Urothelium cell line (cell line): ENCODE measurements at places on chromosomes 5 and 9.

GRCh38 chr9:103089357-103089756 is 94.2 kb downstream of the CYLC2 start:
- no peak for DNase-seq

DNA sequence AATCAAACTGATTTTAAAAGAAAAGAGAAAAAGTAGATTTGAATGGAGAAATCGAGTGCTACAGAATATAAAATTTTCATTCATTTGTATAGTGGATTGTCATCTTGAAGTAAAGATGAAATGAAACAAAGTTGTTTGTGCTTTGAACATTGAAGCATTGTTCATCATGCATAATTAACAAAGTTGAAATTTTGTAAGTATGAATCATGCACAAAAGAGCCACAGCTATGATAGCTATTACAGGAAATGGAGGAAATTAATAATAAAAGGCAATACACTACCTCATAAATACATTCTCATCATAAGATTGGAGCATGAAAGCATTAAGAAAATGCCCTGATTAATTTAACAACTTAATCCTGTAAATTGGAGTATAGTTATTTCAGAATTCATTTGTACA is 153.4 kb upstream of the TLX3 start:
- peak; percentile 3 for DNase-seq

- DNase-seq: no peak
Measured at GRCh38 chr9:69331444-69331843, 6.4 kb downstream of the ENTREP1 start.

GRCh38 chr9:1916655-1917054 is 98.5 kb upstream of the SMARCA2 start:
- no peak for DNase-seq

DNA sequence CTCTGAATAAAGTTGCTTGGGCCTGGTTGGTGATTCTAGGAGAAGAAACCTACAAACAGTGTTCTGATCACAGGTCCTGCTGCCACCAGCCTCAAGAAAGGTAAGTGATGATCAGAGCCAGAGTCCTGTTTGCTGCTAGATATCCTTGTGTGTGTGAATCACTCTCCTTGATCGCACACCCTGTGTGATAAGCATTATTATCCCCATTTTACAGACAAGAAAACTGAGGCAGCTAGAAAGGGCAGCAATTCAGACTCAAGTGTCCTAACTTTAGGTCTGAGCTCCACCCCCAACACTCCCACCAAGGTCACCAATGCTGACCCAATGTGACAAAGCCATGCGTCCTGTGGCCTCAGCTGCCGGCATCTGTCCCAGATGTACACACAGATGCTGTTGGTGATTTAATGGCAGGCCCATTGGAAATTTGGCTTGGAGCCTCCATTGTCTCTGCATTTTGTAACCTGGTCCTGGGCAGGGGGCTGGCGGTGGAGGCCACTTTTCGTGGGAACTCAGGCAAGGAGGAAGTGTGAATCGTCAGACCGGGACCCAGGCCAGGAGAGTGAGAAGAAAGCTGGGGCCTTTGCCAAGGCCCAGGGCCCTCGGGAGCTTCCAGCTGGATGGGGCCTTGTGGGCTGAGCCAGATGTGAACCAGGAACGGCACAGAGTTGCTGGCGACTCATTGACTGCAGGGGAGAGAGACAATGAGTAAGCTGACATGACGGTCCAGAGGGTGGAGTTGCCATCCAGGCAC is 29.8 kb upstream of the GGTA1 start:
- DNase-seq: peak; percentile 63

DNA sequence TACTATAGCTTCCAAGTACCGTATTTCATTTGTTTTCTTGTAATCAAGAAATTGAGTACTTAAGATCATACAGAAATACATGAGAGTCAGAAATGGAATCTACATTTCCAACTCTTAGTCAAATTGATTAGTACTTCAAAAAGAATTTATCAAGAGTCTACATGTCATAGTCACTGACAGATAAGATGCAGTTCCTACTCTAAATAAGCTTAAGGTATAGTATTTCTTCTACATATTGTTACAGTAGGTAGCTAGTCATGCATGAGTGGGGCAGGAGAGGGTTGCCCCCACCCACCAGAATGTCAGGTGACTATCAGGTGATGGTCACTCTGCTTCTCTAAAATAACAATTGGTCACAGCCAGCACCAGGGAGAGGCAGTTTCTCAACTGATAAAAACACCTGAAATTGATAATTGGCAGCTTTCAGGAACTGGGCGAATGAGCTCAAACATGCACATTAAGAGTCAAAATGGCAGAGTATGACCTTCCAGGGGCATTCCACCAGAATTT is 2.9 kb downstream of the BAAT start:
- DNase-seq: no peak

DNA sequence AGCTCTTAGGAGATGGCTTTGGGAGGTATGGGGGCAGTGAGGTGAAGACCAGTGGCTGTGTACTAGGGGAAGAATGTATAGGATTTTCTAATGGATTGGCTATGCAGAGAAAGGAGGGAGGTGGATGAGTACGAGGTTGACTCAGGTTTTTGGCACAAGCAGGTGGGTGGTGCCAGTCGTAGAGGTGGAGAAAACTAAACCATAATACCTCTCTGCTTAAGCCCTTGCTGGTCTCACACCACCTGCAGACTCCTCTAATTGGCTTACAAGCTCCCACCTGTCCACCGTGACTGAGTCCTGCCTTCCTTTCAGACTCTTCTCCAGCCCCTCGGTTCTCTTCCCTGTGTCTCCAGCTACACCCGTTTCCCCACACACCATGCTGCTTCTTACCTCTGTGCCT is 521.7 kb upstream of the CLINT1 start:
- no peak for DNase-seq

DNA sequence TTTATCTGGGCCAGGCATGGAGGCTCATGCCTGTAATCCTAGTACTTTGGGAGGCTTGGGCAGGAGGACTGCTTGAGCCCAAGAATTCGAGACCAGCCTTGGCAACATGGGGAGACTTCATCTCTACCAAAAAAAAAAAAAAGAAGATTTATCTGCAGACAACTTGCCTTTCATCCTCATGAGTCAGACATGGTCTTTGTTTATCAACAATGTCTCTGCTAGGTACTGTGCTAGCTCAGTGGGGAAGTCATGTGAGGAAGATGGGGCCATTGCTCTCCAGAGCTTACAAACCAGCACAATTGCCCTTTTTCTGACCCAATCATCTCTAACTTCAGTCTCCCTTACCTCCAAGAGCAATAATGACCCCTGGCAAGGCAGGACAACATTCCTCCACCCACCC is 1.6 kb downstream of the URM1 start:
- no peak for DNase-seq

- DNase-seq: no peak
Measured at GRCh38 chr5:142364251-142365145, 39.7 kb upstream of the SPRY4 start.

GRCh38 chr5:136164226-136164625 is 28.7 kb downstream of the SMIM32 start:
- DNase-seq: no peak

DNA sequence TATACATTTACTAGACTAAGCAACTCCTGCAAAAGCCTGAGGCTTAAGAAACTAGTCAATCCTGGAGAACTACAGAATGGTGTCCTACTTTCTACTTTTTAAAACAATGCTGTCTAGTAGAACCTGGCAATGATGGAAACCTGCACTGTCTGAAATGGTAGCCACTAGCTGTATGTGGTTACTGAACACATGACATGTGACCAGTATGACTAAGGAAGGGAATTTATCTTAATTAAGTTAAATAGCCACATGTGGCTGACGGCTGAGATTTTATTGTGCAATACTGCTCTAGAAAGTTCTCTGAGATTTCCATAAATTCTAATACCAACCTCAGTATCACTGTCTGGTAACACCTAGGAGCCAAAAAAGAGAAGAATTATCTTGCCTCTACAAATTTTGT is 44.9 kb upstream of the RAPGEF6 start:
- no peak for DNase-seq

- no peak for DNase-seq
Measured at GRCh38 chr9:82645600-82645999, 417.3 kb downstream of the RASEF start.

- DNase-seq: peak; percentile 38
Measured at GRCh38 chr9:116174347-116174746, 20.8 kb downstream of the PAPPA start.

- DNase-seq: no peak
Measured at GRCh38 chr5:158746979-158747378, 352.7 kb downstream of the EBF1 start.

DNA sequence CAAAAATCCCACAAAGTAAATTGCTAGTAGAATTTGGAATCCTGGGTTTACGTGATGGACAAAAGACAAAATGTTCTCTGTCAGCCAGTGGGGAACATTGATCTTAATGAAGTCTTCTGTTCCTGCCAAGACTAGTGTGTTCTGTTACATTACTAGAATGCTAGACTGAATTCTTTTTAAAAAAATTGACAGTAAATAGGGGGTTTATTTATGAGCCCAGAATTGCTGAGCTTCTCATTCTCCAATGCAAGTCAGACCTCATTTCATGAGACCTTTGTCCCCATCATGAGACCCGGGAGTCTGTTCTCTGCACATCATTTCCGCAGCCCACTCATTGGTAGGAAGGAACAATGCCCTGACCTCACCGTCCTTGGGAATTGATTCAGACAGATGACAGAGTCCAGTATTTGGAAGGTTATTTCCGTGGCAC is 173.8 kb upstream of the OTULINL start:
- no peak for DNase-seq

- DNase-seq: no peak
Measured at GRCh38 chr9:135309763-135310125, 169.8 kb upstream of the PPP1R26 start.

GRCh38 chr5:150578781-150579461 is 61.5 kb upstream of the SYNPO start:
- DNase-seq: no peak

- DNase-seq: no peak
Measured at GRCh38 chr5:33371660-33372059, 69.1 kb upstream of the TARS1 start.

DNA sequence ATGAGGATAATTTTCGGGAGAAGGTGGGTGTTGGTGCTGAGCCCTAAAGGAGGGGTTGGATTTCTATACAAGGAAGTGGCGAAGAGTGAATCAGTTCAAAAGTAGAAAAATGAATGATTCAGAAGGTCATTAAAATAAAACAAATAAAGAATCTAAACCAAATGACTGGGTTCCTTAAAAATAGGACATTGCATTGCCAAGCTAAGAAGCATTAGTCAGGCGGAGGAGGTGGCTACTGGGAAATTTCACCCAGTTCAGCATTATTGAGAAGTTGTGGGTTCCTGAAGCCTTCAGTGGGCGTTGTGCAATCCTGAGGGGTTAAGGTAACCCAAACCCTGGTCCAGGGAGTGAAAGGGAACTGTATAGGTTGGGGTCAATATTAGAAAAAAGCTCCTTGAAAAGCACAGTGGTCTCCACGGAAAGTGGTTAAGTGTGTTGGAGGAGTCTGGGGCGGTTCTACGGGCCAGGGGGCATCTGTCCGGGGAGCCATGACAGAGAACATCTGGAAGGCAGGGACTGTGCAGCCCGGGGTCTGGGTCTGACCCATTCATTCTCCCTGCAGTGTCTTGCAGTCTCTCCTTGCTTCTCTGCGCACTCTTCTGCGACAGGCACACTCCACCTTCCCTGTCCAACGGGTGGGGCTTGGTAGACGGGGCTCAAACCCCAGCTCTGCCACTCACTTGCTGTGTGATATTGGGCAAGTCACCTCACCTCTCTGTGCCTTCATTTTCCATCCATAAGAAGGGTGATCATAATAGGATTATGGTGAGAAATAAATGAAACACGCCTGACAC is 27.6 kb upstream of the DUSP1 start:
- peak; percentile 55 for DNase-seq

DNA sequence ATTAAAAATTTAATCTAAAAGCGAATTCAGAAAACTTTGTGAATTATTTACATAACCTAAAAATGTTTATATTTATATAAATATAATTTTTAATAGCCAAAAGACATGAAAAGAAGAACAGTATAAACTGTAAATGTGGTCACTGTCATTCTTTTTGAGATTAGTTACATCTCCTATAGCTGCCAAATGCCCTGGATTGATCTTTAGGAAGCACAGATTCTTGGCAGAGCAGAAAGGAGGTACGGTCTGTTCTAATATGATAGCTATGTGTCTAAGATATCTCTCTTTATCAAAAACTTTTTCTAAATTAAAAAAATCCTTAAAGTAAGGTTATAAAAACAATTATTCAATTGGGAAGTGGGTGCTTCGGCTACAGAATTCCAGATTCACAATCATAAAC is 151.0 kb downstream of the LPAR1 start:
- DNase-seq: no peak

DNA sequence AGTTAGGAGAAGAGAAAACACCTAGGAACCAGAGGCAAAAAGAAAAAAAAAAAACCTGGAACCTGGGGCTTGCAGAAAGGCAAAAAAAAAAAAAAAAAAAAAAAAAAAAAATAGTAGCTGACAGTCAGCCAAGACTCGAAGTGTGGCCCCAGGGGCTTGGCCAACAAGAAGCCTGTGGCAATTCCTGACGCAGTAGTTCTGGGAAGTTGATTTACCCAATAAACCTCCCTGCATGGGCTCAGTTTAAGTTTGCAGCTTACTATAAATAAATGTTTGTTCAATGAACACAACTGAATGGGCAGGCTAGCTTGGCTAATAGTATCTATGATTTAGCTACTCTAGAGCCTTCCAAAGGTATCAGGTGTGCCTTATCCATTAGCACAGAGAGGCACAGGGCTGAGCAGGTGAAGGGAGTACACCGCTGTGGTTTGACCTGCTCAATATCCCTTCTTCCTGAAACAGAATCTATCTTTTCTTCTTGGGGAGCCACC is 21.3 kb upstream of the GLRX start:
- DNase-seq: no peak

GRCh38 chr5:125913200-125913599 is 510.0 kb upstream of the GRAMD2B start:
- no peak for DNase-seq

DNA sequence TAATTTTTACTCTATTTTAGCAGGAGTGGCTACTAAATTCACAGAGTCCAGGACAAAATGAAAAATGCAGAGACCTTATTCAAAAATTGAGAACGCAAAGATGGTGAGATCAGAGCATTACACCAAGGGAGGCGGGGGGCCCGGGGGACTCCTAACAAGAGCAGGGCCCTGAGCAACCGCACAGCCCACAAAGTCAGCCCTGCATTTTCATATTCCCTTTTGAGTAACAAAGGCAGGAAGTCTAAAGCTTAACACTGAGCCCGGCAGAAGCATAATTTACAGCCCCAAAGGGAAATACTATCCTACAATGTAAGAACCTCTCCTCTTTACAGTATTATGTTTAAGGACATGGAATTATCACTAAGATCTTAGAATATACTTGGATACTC is 69.4 kb downstream of the TLE1 start:
- no peak for DNase-seq

DNA sequence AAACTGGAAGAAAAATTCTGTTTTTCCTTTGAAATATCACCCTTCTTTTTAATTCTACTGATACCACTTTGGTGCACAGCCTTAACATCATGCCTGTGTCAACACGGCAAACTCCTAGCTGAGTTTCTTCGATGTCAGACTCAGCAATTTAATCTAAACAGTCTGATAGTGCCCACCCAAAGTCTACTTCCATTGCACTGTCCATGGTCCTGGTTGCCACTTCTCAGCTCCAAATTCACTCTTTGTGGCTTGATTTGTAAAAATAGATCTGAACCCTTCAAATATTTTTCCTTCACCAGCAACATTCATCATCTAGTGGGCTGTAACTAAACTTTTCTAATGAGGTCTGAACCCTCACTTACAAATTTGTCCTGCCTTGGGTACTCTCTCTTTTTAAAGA is 107.8 kb downstream of the NUDT12 start:
- no peak for DNase-seq

- no peak for DNase-seq
Measured at GRCh38 chr5:179416114-179416822, 71.0 kb upstream of the ADAMTS2 start.
